Activated T-cell treated with anti-CD3 and anti-CD28 coated beads for 48 hours (primary cell): ENCODE measurements at places on chromosomes 7 and 10.

DNA sequence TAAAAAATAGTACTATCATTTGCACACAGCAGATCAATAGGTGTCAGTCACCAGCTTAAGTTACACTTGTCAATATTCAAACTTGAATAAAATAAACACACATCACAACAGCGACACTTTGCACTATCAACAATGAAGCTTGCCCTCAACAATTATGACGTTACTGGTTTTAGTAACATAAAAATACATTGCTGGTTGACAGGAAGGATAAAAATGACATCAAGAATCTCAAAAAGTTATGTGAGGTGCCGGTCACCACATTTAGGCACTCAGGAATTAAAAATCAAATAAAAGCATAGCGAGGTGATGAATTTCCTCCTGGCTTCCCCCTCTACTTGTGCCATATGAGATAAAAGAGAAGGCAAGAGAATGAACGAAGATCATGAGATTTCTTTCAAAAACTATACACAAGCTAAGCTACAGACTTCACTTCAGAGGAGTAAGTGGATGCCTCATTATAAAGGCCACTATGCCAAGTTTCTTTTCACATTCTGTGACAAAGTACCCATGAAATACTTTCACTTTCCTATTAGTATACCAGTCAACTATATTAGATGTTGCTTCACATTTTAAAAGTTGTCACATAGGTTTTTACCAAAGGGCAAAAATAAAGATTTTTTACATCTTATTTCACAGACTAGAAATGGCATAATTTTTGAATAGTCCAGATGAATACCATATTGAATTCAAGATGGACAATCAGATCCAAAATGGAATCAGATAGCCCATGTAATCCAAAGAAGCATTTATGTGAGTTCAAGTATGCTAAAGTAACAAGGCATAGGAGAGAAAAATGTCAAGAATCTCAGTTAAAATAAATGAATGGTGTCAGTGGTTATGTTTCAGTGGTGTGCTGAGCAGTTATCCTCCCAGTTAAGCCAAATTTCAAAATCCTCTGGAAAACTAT, 3.6 kb downstream of the CCDC71L start:
- no peak for DNase-seq

DNA sequence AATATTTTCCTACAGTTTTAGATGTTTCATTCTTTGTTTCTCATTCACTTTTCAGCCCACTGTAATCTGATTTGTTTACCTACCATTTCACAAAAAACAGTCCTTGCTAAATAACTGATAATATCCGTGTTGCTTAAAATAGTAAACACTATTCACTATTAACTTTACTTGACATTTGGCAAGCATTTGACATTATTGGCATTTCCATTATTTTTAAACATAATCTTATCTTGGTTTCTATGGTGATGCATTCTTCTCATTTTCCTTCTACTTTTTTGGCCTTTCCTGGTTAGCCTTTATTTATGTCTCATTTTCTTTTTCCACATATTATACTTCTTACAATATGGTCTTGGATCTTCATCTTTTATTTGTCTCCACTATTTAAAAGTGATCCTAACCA, 715.3 kb downstream of the DNAJB9 start:
- no peak for DNase-seq

GRCh38 chr10:71547312-71547711, 150.6 kb downstream of the CDH23 start:
- DNase-seq: no peak

GRCh38 chr7:67105377-67105776, 108.7 kb downstream of the TYW1 start:
- no peak for DNase-seq

DNA sequence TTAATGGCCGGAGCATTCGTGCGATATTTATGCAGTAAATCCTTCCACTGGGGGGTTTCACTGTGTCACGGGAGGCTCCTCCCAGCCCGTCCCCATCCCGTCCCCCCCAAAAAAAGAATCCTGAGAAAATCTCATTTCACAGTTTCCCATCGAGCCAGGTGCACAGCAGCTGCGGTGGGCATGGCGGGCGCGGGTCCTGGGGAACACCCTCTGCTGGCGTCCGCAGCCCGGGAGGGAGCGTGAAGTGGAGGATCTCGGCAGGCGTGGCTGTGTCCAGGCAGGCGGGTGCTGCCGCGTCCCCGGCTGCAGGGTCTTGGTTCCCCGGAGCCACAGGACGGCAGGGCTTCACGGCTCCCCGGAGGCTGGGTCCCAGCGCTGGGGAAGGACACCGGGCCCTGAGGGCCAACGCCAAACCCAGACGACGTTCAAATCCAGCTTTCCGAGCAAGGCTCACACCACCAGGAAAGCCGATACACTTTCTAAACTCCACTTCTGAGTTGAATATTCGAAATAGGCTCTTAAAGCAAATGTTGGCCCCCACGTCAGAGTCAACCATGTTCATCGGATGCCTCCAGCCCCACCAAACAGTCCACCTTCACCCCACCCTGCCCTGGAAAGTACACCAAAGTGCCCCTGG, 55.7 kb downstream of the PDGFA start:
- DNase-seq: no peak

DNA sequence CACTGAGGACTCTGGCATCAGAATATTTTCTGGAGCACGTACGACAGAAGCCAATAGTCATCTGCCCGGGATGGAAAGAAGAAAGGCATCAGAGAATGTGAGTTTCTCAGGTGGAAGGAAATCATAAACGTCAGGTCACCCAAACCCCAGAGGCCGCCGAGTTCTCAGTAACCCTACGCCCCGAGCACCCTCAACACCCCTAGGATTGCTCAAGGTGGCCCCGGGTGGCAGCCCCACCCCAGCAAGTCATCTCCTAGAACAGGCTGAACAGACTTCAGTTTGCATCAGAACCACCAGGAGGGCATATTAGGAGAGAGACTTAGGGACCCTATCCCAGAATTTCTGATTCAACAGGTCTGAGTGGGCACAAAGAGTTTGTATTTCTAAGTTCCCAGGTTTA, 117.6 kb downstream of the TNS3 start:
- DNase-seq: no peak
